ENCODE measurements at places on chromosomes 5 and 9.
A peak's percentile ranks its signal among the peaks of the same experiment; 100 is the strongest.

DNA sequence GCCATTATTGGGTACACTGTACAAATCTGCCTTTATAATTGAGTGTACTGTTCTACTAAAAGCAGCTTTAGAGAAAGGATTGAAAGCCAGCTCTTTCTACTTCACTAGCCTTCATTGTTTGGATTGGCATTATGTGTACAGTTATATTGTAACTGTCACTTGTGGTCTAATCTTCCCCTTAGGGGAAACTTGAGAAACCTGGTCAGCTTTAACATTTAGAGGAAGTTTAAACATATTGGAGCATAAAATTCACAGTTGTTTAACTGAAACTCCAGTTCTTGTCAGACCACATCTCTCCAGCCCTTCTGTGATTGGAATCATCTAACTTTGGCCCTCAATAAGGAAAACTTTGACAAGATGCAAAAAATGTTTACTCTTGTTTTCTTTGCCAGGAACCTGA lies 24.6 kb downstream of the PIK3R1 start:
- DNase-seq, result no peak

DNA sequence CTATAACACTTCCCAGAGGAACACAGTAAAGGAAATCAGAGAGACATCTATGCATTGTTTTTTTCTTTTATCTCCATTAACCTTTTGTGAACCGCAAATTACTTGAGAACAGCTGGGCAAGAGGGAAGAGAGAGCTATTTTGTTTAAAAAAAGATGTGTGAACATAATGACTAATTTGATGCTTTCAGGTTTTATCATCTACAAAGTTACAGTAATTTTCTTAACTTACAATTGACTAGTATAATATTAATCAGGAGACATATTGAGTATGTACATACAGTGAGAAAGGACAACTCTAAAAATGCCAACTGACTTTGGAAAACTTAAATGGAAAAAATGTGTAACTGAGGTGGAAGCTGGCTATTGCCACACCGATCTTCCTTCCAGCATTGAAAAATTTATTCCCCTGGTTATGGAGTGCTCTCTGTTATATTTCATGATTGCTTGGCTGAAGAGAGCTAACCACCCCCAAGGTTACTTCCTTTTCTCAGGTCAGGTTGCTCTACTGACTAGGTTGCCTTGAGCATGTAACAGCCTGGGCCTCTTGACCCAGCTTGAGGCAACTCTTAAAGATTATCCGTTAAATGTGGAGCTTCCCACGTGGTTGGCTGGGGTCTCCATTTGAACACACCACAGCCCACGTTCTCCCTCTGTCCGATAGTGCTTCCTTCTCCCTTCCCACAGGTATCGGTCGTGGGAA lies 62.6 kb upstream of the C6 start:
- no peak for DNase-seq

GRCh38 chr5:119319401-119319800 lies 36.4 kb upstream of the TNFAIP8 start:
- DNase-seq, result no peak

DNA sequence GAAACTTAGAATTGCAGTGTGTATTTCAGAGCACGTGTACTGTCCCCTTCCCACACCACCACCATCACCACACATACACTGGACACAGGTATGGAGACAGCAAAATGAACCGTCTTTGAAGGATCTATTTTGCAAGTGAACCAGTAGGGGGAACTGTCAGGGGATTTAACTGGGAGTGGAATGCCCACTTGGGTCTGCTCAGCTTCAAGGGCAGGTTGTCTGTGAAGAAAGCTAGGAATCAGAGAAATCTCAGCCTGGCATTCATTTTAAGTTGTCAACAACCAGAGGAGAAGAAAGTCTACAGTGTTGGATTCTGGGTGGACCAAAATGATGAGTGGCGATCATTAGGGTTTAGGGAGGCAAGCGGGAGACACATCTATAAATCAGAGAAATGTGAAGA lies 147.0 kb downstream of the DCP2 start:
- no peak for DNase-seq

DNA sequence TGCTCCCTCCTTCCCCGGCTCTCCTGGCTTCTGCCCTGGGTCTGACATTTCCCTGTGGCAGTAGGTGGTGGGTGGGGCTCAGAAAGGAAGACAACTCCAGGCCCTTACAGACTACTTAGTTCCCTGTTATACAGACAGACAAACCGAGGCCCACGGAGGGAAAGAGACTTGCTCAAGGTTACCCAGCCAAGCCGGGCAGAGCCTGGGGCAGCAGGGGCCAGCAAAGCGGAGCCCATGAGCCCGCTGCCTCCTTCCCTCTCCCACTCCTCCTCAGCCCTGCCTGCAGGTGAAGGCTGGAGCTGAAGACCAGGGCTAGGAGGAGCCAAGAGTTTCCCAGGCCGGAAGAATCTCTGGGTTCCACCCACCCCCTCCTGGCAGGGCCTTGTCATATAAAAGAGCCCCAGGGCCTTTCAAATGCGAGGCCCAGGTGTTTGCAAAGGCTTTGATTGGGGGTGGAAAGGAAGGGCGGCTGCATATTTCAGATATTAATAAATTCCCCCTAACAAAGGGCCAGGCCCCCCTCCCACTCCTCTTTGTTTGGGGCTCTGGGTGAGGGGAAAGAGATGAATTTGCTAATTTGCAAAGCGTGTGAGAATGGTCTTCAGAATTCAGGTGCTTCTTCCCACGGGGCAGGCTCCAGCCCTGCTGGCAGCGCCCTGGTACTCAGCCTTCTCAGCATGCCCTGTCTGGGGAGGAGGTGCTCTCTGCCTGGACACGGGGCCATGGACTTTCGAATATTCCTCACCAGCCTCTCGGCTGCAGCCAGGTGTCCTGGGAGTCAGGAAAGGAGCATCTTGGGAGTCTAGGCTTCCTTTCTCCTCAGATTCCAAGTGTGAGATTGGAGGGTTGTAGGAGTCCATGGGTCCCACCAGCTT lies 21.5 kb downstream of the SLC6A7 start:
- no peak for DNase-seq

GRCh38 chr9:16085167-16085726 lies 532.4 kb downstream of the CCDC171 start:
- DNase-seq, result no peak

DNA sequence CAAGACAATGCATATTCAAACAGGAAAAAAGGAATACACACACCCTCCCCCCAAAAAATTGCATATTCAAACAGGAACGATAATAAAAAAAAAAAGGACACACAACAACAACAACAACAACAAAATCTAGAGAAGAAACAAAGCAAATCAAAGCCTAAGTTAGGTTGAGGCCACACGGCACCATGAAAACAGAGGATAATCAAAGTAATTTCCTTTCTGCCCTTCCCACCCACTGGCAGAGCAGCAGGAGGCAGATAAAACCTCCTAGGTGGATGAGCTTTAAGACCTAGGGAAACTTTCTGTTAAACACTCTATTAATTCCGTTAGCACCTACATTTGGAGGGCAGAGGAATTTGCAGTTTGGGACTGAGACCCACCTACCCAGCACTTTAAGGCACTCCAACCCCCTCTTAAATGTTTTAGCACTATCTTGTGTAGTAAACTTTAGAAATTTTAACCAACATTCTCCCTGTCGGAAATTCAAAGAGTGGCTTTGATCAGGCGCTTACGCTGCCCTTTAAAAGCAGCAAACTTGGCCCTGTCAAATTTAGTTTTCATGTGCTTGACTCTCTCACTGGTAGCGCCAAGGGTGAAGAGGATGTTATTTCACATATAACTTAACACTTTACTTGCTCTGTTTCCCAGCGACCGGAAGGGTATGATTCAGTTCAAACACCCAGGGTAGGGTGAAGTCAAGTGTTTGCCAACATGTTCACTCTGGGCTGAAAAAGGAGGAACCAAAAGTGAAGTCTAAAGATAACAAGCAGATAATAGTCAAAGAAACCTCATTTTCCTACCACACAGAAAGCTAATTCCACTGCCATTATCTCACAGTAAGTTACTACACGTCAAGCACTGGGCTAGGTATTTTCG lies 9.2 kb downstream of the ENC1 start:
- peak; percentile 37 for DNase-seq

DNA sequence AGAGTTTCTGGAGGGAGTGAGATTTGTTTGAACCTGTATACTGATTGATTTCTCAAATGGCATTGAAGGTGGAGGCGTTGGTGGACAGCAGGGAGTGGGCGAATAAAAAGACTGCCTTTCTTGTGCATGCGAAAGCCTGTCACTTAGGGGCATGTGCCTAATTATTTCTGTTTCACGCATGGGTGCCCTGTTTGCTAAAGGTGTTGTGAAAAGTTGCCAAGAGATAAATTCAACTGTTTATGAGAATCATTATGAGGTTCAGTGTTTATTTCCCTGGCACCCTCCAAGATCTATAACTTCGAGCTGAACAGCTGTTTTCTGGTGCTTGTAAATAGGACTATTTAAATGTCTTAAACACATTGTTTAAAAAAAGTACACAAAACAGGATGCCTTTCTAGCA lies 67.4 kb upstream of the DMRTA1 start:
- DNase-seq, result no peak

DNA sequence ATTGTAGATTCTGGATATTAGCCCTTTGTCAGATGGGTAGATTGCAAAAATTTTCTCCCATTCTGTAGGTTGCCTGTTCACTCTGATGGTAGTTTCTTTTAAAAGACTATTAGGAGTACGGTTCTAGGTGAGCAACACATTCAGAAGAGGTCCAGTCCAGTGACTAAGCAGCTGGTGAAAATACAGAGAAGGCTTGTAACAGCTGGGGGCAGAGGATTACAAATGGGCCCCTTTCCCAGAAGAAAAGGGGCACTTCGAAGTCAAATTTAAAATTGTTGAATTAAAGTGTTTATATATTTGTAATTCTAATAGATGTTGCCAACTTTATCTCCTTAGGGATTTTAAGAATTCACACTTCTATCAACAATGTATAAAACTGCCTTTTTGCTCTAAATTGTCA lies 720.5 kb downstream of the TLE4 start:
- DNase-seq, result no peak

DNA sequence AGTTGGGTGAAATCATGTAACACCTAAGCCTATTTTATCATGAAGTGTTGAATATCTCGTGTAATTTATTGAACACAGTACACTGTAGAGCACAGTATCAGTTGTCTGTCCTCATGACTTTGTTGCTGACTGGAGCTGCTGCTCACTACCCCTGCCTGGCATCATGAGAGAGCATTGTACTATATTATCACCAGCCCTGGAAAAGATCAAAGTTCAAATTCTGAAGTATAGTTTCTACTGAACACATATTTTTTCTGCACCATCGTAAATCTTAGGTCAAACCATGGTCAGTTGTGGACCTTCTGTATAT lies 169.3 kb upstream of the RAI14 start:
- DNase-seq, result no peak

DNA sequence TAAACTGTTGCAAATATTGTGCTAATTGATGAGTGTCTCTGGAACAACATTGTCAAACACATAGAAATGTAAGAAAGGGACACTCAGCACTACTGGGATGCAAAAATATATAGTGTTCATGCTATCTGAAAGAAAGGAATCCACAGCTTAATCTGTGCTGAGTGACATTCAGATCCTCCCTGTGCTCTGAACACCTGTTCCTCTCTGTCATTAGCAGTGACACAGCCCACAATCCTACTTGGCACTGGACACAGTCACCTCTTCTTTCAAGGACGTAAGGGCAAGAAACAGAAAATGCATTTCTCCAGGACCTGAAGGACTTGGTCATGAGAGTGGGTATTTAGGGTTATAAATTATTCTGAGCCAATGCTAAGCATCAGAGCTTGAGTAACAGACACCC lies 121.4 kb upstream of the SV2C start:
- no peak for DNase-seq

DNA sequence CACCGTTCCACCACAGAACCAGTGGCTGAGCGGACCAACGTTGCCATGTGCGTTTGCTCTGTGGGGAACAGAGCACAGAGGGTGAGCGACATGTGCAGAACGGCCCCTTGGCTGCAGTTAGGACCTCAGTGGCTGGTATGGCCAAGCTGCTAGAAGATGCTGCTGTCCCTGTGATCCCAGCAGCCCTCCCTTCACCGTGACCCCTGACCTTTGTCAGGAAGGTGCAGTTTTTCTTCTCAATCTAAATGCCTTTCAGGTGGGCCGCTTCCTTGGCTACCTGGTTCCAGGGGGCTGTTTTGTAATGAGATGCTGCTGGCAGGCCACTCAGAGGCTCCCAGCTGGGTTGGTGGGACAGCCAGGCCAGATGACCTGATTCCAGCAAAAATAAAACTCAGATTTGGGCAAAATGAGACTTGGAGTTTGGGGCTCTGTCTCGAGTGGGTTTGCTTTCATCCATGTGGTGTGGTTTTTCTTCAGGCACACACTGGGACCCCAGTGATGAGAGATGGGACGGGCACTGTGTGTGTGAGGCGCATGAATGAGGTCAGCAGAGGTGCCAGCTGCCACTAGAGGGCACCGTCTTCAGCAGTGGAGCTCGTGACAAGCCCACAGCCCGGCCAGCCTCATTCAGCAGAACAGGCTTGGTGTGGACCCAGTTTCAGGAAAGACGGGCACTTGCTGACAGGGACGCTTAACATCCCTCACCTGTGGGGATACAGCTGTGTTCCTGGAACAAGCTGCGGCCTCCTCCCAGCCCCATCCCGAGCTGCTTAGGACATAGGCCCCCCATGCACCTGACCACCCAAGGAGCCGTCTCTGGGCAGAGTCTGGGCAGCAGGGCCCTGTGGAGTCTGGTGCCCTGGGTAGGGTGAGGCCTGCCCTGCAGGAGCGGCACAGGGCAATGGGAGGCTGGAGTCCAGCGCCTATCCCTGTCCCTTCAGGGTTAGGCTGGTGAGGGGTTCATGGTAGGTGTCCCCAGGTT lies 4.1 kb downstream of the MRPS2 start:
- DNase-seq, result peak; percentile 74

DNA sequence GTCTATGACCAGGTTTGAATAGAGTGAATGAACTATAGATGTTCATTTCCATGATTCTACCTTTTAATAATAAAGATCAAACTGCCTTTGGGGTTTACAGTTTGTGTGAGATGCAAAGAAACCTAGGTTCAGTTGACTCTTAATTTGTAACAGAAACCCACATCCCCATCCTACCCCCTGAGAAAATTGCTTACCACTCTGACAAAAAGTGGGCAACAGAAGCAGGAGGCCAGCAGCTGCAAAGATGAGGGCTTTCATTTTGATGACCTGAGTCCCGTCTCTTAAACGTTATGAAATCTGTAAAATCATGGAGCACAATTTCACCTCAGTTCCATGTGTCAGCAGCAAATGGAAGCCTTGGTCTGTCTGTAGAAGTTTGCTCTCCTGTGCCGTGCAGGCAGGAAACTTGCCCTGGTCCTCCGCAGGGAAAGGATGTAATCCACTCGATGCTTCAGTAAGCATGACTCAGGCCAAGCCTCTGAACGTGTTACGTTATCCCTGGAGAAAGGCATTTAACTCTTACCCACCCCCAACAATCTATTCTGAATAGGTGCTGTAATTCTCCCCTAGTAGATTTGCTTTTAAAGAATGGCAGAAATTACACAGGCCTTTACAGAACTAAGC lies at the start of gene F2RL2:
TSS of gene F2RL2 (minus strand) at position 431 of the 624 bp plus-strand sequence. CDS start at position 258, 173 bp downstream.
- no peak for DNase-seq
